Left lung (tissue), 14 donors: ENCODE measurements at places on chromosomes 2 and 18. TPM values are rescaled to one million over a fixed set of nuclear protein-coding genes. Genes with fewer than 3 reads are reported as not detected.

DNA sequence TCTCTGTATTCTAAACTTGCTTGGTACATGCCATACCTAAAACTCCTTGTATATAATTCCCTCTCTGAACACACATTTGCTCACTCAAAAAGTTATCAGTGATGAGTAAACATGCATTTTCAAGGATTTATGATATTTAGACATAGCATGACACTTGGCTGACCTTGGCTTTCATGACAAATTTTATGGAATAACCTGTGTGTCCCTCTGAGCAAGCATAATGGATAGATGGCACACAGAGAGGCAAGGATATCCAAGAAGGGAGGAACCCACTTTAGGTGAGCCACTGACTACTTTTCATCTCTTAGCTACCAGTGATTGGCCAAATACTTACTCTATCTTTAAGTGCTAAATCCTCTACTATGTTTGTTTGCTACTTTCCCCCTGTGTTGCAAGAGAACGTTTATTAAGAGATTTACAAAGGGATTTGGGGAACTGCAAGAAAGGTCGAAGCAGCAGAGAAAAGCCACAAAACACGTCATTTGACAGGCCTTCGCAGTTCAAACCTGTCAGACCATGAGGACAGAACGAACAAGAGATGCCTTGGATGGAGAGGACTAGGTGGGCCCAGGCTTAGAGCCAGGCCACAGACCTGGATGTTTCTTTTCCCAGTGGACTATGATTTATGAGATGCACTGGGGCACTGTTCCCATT lies 379.9 kb downstream of the NBAS start:
- H3K4me1 ChIP-seq: no peaks in the 10 kb centered on the region
- no peak overlapping the region for H3K27ac ChIP-seq
- peaks cover 4% of the 10 kb centered on the region for H3K36me3 ChIP-seq
- DNase-seq: no peak
- no peaks in the 10 kb centered on the region for H3K27me3 ChIP-seq

DNA sequence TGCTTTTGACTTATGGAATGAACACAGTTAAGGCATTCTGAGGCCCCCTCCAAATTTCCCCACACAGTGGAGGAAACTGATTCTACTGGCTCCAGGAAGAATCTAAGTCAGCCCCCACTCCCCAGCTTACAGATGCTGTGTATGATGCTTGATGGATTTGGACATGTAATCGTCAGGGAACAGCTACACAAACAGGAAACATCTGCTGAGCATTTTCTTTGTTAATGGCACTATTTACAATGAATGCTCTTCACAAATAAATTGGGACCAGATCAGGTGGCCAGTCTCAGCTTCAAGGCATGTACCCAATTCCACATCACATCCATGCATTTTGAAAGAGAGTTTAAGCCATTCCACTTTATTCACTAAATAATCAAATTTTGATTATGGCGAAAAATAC lies 562.3 kb downstream of the SOX11 start:
- H3K4me3 ChIP-seq: no peak overlapping the region
- no peaks in the 10 kb centered on the region for H3K27me3 ChIP-seq
- no peak for DNase-seq
- H3K27ac ChIP-seq: no peak overlapping the region

- H3K36me3 ChIP-seq: no peaks in the 10 kb centered on the region
- no peak for DNase-seq
- no peaks in the 10 kb centered on the region for H3K27me3 ChIP-seq
- peak overlapping the region; percentile 43 for H3K27ac ChIP-seq
Observed at GRCh38 chr2:84846741-84847142, 34.1 kb downstream of the TRABD2A start.

EML6 gene
- total RNA-seq: 0.73 TPM

TET3 gene
- total RNA-seq: 16.6 TPM

DNA sequence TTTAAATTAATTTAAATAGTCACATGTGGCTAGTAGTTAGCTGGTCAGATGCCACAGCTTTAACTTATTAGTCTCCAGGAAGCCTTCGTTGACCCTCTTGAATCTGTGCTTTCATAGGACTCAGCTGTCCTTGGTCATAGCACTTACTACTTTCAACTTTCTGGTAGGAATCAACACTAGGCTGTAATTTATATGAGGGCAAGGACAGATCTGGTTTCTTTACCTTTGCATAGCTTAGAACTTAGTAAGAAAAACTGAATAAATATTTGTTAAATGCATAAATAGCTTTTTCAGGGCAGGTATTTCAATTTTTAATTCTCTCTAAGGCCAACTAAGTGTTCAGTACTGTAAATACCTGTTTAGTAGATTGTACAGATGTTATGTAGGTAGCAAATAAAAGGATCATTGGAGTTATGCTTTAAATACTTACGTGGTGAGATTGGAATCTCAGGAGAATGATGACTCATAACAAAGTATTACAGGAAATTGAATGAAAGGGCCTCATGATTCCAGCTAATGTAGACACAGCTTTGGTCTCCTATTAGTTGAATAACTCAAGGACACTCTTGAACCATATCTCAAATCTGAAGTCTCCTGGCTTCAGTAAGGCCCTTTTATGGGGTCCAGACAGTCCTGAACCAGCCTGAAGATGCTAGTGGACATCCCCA lies 2.6 kb downstream of the CLIP4 start:
- peaks cover under 1% of the 10 kb centered on the region for H3K36me3 ChIP-seq
- H3K27me3 ChIP-seq: peaks cover 26% of the 10 kb centered on the region
- peaks cover 51% of the 10 kb centered on the region for H3K4me1 ChIP-seq
- peak overlapping the region; percentile 73 for H3K27ac ChIP-seq
